Left kidney (tissue), 8 donors: ENCODE measurements at places on chromosomes 11 and 22. TPM values are rescaled to one million over a fixed set of nuclear protein-coding genes. Genes with fewer than 3 reads are reported as not detected.

DNA sequence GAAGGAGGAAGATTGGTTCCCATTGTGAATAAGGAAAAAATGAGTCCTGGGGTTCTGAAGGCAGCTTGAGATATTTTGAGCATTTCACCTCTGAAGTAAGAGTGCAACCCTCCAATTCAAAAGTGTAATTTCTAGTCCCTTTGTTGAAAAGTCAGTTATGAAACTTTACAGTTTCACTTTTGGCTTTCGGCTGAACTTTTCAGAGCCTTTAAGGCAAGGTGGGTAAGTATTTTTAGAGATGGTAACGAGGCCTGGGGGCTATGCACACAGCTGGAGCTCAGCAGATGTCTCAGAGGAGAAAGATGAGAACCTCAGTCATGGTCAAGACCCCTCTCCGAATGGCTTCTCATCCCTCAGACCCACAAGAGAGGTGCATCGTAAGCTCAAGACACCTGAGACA, 267.6 kb downstream of the KIRREL3 start:
- DNase-seq = no peak

- DNase-seq = no peak
Measured at GRCh38 chr22:41481925-41482318, 13.0 kb downstream of the ACO2 start.

DNA sequence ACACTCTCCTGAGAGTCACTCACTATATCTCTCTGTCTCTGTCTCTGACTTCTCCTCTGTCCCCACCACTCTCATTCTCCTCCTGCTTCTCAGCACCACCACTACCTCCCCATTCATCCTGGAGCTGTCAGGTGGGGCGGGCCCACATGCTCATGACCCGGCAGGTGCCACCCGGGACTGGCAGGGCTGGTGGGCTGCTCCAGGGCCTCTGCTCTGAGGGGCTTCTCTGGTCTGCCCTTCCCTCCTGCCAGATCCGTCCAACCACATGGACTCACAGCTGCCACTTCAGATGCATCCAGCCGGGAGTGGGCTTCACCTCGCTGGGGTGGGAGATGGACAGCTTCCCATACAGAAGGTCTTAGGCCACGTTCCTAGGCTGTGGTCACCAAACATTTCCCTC, 4.8 kb upstream of the EMID1 start:
- DNase-seq = no peak

DNA sequence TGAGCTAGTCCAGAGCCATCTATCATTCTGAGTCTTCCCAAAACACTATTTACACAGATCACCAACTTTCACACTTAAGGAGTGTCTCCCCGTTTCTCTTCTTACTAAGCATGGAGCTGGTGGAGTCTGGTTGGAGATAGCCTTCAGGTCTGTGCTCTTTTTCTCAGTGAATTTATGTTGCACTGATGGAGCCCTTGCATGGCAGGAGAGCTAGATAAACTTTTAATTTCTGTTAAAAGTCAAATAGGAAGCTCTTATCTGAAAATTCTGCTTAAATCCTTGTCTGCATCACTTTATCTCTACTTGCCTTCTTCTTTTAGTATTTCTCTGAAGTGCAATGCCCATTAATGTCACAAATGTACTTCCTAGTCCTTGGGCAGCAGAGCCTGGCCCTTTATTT, 63.4 kb downstream of the ST3GAL4 start:
- DNase-seq = no peak

- DNase-seq = no peak
Measured at GRCh38 chr11:117657794-117658193, 139.2 kb downstream of the DSCAML1 start.

- DNase-seq = no peak
Measured at GRCh38 chr11:105878510-105878909, 143.5 kb downstream of the MSANTD4 start.

GRCh38 chr11:91822805-91823204, 401.8 kb upstream of the FAT3 start:
- DNase-seq = no peak

DNA sequence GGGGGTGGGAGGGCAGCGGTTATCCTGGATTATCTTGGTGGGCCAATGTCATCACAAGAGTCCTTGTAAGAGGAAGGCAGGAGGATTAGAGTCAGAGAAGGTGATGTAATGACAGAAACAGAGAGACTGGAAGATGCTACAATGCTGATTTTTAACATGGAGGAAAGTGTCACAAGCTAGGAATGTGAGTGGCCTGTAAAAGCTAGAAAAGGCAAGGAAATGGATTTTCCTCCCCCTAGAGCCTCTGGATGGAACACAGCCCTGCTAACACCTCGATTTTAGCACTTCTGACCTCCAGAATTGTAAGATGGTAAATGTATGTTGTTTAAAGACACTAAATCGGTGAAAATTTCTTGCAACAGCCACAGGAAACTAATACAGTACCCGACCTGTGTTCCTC, 109.3 kb downstream of the MN1 start:
- DNase-seq = no peak

GRCh38 chr11:96227244-96227643, 115.8 kb downstream of the MAML2 start:
- no peak for DNase-seq

DNA sequence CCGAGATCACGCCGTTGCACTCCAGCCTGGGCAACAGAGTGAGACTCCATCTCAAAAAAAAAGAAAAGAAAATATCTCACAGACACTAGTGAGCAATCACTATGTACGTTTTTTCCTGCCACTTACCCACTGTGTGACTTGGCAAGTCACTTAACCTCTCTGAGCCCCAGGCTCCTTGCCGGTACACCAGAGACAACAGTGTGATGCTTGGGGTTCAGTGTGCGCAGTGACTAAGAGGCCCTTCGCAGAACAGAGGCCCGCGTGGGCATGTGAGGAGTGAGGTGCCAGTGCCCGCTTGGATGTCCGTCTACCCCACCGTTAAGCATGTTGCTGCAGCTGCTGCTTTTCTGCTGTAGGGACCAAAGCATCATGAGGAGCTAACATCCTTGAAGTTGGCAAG, 6.7 kb downstream of the OAF start:
- no peak for DNase-seq

- no peak for DNase-seq
Measured at GRCh38 chr11:67538823-67539505, 15.7 kb upstream of the CABP2 start.

DNA sequence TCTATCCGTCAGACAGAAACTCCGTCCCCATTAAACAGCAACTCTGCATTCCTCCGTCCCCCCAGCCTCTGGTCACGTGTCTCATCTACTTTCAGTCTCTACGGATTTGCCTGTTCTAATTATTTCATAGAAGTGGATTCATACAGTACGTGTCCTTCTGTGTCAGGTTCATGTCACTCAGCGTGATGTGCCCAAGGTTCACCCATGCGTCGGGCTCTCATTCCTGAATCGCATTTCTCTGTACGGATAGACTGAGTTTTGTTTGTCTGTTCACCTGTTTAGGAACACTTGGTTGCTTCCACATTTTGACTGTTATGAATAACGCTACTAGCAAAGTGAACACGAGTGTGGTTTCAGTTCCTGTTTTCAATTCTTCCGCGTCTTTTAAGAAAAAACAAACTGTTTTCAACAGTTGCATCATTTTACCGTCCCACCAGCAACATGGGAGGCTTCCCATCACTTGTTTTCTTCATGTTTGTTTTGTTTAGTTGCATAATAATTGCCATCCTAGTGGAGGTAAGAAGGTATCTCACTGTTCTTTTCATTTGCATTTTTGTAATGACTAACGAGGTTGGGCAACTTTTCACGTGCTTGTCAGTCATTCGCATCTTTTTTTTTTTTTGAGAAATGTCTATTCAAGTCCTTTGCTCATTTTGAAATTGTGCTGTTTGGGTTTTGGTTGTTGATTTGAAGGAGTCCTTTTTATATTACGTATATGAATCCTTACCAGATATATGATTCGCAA, 8.9 kb upstream of the NLRP6 start:
- DNase-seq = no peak

DNA sequence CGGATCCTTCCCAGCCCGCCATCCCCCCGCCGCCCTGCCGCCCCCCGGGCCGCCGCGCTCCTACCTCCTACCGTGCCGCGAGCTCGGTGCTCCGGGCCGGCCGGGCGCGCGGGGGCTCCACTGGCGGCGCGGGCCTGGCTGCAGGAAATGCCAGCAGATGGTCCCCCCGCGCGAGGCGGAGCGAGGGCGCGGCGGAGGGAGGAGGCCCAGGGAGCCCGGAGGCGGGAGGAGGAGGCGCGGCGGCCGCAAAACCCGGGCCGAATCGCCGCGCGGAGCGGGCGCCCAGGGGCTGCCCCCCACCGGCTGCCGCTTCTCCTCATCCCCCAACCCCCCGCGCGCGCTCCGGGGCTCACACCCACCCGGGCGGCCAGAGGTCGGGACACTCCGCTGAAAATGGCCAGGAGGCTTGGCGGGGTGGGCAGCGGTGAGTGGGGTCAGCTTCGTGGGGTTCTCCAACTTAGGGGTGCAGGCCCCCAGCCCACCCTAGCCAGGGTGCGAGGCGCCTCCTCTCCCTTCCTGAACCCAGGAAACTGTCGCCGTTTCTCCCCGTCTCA, at the start of gene OSBPL5:
Gene OSBPL5 (minus strand): TSS at position 159 of the 554 bp plus-strand sequence. CDS start 36,162 bp downstream, outside the sequence.
- peak; percentile 75 for DNase-seq

- DNase-seq = no peak
Measured at GRCh38 chr11:43992834-43993637, 50.6 kb downstream of the C11orf96 start.

GRCh38 chr11:121755191-121755590, 302.4 kb upstream of the SORL1-AS1 start:
- DNase-seq = no peak

DNA sequence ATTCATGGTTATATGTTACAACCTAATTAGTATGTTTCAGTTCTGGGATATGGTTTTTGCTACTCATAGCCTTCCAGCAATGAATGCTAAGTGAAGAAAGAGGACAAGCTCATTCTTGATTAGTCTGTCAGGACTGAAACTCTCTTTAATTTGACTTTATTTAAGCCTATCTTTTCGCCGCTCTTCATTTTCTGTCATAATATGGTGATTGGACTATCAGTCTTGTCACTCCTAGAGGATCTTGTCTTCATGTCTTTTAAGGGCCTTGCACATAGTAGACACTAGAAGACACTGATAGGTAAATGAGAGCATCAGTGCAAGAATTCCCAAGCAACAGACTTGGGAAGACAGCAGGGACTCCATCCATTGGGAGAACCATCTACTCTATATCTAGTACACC, 18.9 kb upstream of the MTCH2 start:
- no peak for DNase-seq

- DNase-seq = no peak
Measured at GRCh38 chr11:28799316-28799715, 691.1 kb downstream of the METTL15 start.

DNA sequence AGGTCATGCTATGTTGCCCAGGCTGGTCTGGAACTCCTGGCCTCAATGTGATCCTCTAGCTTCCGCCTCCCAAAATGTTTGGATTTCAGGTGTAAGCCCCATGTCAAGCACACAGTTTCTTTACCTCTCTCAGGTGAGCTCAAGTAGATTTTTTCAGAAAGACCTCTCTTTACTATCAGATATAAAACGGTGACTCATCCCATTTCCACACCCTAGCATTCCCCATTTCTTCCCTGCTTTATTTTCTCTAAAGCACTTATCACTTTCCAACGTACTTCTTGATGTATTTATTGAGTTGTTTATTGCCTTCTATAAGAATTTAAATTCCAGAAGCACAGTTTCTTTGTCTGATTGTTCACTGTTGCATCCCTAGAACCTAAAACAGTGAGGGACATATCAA, 3.7 kb downstream of the TSG101 start:
- no peak for DNase-seq

DNA sequence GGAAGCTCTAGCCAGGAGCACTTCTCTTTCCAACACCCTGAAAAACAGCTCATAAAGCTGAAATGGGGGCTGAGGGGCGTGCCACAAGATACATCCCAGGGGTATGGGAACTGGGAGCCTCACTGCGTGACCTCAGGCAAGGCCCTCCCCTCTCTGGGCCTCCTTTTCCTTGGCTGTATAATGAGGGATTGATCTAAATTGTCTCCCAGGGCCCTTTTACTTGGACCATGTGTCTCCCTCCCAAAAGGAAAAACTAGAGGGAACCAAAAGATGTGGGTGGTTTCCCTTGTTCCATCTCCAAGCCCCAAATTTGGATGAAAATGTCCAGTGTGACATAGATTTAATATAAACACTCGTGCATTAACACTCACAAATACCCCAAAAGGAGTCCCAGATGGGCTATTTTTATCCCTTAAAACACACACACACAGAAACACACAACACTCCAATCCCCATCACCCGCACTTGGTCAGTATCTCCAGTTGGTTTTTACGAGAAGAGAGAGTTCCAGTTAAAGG, 25.9 kb upstream of the SMTN start:
- DNase-seq = no peak

DNA sequence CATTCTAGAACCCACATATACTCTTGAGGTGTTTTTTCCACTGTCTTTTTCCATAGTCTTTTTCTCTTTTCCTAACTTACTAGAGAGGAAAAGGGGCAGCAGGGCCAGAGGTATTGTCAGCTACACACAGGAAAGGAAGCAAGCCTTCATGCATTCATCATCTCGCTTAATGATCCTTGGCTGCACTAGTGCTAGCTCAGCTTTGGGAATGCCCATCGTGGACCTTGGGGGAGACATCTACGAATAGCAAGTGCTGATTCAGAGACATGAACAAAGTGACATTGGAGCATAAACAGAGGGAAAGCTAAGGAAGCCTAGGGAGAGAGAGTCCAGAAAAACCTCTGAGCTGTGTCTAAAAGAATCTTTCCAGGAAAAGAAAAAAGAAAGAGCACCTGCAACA, 466.3 kb upstream of the ARHGAP42 start:
- peak; percentile 54 for DNase-seq

DNA sequence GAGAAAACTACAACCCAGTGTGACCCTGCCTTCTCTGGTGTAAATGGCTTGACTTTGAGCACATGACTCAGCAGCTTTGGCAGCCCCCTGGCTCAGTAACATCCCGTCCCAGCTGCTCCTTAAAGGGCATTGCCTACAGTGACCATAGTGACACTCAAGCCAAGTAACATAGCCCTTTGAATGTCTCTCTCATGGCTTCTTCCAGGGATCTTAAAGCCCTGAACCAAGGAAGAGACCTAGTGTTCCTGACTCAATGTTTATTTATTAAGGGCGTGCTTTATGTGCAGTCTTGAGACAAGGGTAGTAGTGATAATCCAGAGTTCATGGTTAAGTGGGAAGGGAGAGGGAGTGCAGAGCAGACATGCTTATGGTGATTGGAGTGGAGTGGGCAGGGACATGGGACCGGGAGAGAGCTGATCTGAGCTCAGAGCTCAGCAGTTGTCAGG, 125.7 kb downstream of the PARVA start:
- no peak for DNase-seq

GRCh38 chr22:20843501-20843900, 15.1 kb downstream of the PI4KA start:
- no peak for DNase-seq

- peak; percentile 86 for DNase-seq
Measured at GRCh38 chr11:64971421-64972233, at the start of gene MAJIN. TSS of gene MAJIN (minus strand) at chr11:64972108. CDS start at chr11:64959405, 12,703 bp downstream.

- DNase-seq = no peak
Measured at GRCh38 chr22:45904236-45904635, 72.7 kb downstream of the WNT7B start.

The ATP5MG gene
- 383 TPM for polyA plus RNA-seq

The DEFB131B gene
- polyA plus RNA-seq = 1.4 TPM

The UBQLNL gene
- 1.4 TPM for polyA plus RNA-seq

The TSKU gene
- polyA plus RNA-seq = 21.2 TPM

The SCGB1D2 gene
- polyA plus RNA-seq = 0.80 TPM

The TBX10 gene
- polyA plus RNA-seq = not detected

The TRIM6 gene
- polyA plus RNA-seq = 61.8 TPM

The OR6A2 gene
- 0.07 TPM for polyA plus RNA-seq

The PAX6 gene
- polyA plus RNA-seq = 0.15 TPM

The BAIAP2L2 gene
- 8.5 TPM for polyA plus RNA-seq

The OR8D2 gene
- polyA plus RNA-seq = not detected

The DBX1 gene
- not detected for polyA plus RNA-seq
